ENCODE measurements at places on chromosomes 1 and 21.

DNA sequence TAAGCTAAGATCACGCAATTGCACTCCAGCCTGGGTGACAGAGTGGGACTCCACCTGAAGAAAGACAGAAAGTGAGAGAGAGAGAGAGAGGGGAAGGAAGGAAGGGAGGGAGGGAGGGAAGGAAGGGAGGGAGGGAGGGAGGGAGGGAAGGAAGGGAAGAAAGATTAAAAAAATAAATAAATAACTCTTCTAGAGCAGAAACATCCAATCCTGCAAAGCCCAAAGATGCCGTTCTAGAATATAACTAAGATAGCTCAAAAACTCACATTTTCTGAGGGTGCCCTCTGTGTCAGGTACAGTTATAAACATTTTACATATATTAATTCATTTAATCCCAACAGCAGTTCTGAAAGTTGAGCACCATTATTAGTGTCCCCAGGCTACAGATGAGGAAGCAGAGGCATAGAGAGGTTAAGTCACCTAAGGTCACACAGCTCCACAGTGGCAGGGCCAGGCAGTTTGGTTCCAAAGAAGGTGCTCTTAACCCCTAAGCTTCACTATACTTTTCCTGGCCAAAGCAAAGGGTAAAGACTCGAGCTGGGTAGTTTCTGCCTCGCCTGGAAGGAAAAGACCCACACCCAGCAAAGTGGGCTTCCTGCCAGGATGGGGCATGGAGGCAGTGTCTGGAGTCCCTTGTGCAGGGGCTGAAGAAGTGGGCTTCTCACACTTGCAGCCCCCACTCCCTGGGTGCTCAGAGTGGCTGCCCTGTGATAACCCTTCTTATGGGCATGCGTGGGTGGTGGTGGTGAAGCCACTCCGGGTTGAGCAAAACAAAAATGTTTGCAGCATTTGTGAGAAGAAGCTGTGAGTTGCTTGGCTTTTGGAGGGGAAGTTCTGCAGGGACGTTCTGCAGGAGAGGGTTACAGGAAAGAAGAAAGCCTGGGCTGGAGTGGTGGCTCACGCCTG, 7.9 kb upstream of the PIK3CD start:
- DNase-seq: no peak

- DNase-seq: peak; percentile 12
Observed at GRCh38 chr1:159177272-159177907, 6.0 kb downstream of the CADM3 start.

GRCh38 chr1:46205141-46205540, 2.0 kb downstream of the LURAP1 start:
- no peak for DNase-seq

DNA sequence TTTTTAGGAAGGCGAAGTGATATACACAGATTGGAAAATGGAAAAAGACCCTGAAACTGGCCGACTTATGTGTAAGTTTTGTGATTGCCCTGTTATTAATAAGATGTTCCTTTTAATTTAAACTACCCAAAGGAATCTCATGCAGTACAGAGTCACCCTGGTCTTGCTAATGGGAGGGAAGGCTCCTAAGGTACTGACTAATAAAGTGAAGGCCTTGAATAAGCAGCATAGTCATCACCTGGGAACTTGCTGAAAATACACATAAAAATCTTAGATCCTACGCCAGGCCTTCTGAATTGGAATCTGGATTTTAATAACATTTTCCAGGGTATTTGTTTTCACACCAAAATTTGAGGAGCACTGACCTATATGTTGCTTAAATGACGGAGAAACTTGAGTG, 73.4 kb upstream of the MCOLN3 start:
- DNase-seq: no peak

DNA sequence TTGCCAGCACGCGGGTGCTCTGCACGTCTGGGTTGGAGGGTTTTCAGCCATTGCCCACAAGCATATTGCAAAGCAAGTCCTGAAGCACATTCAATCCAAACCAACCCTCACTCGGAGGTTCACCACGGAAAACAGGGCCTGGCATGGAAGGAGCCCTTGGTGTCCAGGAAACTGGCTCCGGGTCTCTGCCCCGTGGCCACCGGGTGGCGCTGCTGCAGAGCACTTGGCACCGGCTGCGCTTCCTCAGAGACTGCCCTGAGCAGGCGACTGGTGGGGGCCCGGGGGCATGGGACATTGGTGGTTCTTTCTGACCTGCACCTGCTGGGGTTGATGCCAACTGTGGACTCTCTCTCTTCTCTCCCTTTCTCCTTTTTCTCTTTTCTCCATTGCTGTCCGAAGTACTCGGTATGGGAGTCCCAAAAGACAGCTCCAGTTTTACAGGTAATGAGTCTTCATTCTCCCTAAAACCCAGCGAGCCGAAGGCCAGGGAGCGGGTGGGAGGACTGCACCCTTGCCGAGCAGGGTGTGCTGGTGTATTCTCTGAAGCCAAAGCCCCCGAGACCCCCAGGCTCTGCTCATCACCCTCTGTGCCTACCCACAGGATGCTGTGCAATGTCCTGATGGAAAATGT, 4.1 kb upstream of the KCNAB2 start:
- peak; percentile 13 for DNase-seq

DNA sequence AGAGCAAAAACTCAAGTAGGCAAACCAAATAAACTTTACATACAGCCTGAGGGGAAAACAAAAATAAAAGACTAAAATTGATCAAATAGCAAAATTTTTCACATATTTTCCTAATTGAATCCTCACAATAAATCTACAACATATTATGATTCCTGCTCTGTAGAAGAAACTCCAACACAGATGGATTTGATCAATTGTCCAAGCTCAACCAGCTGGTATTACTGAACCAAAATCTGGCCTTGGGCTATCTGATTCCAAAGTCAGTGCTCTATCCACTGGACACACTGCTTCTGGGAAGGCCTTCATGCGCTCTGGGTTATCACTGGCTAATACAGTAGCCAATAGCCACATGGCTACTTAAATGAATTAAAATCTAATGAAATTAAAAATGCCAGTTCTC, 39.3 kb downstream of the PCNX2 start:
- no peak for DNase-seq

GRCh38 chr1:28447679-28448078, 58.2 kb upstream of the RCC1 start:
- no peak for DNase-seq

DNA sequence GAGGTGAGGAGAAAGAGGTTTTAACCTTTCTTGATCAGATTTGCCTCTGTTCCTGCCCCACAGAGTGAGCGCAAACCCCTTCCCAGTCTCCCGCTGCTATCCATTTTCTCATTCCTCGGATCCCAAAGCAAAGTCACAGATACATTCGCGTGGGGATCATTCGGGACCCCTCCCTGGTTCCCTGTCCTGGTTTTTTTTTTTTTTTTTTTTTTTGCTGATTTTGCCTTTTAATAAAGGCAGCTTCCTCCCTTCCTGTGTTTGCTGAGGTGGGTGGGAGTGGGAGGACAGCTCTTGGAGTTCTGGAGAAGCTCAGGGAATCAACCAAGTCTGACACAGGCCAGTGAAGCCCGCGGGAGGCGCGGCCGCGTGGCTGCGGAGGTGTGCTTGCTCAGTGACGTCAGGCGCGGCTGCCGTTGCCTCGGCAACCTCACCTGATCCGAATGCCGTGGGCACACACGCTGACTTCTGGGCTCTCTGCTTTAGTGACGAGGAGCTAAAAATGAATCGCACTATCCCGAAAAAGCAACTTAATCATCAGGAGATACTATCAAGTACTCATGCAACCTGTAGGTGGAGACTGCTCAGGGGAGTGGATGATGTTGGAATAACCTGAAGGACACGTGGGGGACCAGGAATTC, 106.4 kb downstream of the TBX19 start:
- peak; percentile 77 for DNase-seq

- DNase-seq: no peak
Observed at GRCh38 chr21:14763695-14764064, 217.6 kb upstream of the SAMSN1 start.

GRCh38 chr1:81433676-81434075, 367.1 kb upstream of the ADGRL2 start:
- DNase-seq: no peak

- no peak for DNase-seq
Observed at GRCh38 chr1:205967554-205968335, 24.5 kb upstream of the SLC26A9 start.

DNA sequence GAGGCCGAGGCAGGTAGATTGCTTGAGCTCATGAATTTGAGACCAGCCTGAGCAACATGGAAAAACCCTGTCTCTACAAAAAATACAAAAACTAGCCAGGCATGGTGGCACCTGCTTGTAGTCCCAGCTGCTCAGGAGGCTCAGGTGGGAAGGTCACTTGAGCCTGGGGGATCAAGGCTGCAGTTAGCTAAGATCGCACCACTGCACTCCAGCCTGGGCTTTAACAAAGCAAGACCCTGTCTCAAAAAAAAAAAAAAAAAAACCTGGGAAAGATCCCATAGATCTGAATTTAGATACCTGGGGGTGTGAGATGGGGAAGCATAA, 32.9 kb downstream of the NIBAN1 start:
- DNase-seq: no peak

GRCh38 chr1:226635456-226635941, 86.9 kb downstream of the STUM start:
- peak; percentile 40 for DNase-seq

DNA sequence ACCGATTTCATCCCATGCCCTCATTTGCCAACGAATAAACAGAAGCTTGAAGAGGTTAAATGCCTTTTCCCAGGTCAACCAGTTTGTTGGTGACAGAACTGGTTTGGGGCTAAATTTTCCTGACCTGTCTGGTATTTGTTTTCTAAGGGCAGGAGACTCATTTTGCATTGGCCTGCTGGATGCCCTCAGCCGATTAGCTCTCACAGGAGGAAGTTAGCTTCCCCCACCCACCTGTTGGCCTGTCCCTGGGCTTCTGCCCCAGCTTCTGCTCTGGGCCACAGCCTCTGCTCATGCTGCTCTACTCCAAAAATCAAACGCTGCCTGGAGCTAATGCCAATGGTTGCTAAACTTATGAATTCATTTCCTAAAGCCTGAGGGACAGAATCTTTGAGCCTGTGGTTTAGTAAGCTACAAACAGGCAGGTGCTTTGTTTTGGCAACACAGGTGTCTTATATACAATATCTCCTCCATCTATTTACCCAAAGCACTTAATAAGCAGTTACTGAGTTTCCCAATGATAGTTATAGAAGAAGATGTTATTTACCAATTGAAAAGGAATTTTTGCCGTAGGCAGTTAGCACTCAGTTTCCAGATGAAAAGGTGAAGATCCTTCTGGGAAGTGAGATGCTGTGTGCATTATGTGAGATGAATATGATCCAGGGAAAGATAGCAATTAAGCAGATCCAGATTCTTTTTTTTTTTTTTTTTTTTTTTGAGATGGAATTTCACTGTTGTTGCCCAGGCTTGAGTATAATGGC, 82.3 kb downstream of the TM2D1 start:
- DNase-seq: no peak

DNA sequence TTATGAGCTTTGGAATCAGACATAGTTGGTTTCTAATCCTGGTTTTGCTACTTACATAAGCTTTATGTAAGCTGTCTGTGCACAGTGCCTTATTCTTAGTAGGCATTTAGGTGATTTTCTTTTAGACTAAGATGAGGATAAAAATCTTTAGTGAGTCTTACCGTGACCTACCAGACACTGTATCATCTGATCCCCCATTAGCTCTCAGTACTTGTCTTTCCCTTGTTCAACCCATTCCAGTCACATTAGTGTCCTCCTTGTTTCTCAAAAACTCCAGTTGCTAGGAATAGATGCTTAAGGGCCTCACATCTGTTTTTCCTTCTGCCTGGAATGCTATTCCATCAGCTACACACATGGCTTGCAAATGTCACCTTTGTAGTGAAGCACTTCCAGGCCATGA, 18.8 kb downstream of the PPP1R12B start:
- no peak for DNase-seq

DNA sequence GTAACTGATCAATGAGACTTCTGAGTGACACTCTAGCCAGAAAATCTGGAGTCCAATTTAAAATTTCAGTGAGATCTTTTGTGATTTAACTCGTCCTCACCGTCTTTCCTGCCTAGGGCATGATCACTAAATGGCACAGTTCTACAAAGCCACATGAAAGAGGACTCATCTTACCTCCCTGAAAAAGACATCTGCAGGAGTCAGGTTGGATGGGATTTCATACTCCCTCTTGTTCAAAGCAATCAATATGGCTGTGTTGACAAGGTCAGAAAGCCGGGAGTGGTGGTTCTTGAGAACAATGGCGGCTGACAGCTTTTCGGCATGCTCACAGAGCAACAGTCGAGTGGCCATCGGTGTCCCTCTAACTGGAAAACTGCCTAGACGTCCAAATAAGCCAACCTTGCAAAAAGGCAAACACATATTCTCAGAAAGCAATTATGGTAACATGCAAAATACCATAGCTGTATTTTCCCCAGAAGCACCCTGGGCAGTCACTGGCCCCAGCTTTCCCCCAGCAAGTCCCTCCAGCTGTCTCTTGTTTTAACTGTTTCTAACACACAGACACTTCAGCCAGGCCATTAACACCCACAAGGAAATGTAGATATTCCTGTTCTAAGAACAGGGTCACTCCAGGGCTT, 36.6 kb upstream of the ACTA1 start:
- DNase-seq: no peak

GRCh38 chr1:100400404-100400803, 48.1 kb downstream of the CDC14A start:
- DNase-seq: peak; percentile 79

- no peak for DNase-seq
Observed at GRCh38 chr1:66342707-66343106, 191.2 kb upstream of the SGIP1 start.

DNA sequence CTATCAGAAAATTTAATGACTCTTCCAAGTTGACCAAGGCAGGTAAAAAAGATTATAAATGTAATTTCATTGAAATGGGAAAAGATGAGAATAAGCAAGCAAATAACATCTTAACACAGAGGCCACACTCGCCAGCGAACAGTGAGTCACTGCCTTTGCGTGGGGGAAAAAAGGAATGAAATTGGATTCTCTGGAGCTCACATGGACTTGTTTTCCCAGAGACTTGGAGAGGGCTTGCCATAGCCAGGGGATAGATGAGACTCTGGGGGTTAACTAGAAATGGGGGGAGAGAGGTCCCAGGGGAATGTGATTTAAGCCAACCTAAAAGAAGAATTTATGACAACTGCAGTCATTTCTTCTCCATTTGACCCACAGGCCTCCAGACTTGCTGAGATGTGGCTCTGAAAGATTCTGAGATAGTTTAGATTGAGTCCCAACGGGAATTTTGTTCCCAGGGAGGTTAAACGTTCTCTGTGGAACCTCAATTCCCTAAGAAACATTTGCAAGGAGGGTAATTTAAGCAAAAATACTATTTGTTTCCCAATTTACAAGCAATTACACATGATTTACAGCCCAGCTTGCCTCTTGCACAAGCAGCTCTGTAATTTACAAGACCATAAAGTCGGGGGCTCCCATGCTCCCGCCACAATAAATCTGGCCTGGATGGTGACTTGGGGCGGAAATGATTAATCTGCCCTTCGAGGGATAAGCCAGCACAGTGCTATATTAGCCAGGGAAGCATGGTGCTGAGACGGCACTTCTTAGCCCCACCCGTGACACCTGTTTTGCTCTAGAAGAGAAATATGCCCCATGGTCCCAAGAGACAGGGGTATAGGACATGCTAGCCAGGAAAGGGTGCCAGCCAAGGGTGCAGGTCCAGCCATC, 68.8 kb downstream of the GRIK3 start:
- no peak for DNase-seq

- DNase-seq: no peak
Observed at GRCh38 chr1:116126281-116126680, 15.1 kb downstream of the MAB21L3 start.
